Left colon (tissue), 2 donors: ENCODE measurements at places on chromosomes 7 and 10. TPM values are rescaled to one million over a fixed set of nuclear protein-coding genes. Genes with fewer than 3 reads are reported as not detected.

Gene CCL26
- total RNA-seq = not detected

Gene CYP3A4
- 12.9 TPM for total RNA-seq

Gene KCNMA1
- 76.2 TPM for total RNA-seq

Gene PHKG1
- 1.5 TPM for total RNA-seq

Gene ENTPD1
- 14.4 TPM for total RNA-seq
